NCI-H1436 treated with DMSO at 0.1 percent for 48 hours (cell line): ENCODE measurements at places on chromosomes 6 and 20.

DNA sequence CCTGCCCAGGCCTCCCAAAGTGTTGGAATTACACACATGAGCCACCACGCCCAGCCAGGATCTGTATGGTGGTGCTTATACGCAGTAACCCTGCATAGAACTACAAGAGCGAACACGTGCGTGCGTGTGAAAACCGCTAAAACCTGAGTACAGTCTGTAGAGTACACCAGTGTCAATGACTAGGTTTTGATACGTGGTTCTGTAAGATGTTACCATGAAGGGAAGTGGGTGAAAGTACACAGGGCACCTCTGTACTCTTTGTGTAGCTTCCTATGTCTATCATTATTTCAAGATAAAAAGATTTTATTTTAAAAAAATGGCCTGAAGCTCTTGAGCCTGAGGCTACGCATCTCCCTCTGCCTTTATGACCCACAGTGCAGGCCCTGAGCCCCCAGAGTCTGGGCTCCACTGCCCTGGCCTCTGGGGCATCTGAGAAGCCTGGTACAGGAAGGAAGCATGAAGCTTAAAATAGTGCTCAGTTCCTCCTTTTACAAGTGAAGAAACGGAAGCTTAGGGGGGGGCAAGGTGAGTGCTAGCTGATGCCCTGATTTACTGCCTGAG lies 21.6 kb downstream of the LY86 start:
- DNase-seq = no peak

- no peak for DNase-seq
Observed at GRCh38 chr6:30227763-30228487, 14.7 kb upstream of the TRIM26 start.

DNA sequence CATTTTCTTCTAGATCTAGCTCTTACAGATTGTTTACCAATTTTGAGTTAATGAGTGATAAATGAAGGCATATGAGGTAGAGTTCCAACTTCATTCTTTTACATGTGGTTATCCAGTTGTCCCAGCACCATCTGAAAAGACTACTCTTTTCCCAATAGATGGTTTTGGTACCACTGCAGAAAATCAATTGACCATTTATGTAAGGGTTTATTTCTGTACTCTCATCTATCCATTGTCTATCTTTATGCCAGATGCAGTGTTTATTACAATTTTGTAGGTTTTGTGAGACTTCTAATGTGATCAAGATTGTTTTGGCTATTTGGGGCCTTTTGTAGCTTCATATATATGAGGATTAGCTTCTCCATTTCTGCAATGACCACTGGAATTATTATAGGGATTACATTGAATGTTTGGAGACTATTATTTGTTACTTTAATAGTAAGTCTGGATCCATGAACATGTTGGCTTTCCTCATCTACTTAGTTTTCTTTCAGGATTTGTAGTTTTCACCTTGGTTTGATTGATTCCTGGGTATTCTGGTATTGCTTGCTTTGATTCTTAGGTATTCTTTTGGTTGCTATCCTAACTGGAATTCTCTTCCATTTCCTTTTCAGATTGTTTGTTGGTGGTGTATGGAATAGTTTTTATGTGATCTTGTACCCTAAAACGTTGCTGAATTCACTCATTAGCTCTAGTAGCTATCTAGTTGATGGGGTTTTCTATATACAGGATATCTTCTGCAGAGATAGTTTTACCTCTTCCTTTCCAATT lies 10.4 kb downstream of the SNRPB start:
- DNase-seq = no peak

- no peak for DNase-seq
Observed at GRCh38 chr6:20719980-20720379, 185.7 kb downstream of the CDKAL1 start.

DNA sequence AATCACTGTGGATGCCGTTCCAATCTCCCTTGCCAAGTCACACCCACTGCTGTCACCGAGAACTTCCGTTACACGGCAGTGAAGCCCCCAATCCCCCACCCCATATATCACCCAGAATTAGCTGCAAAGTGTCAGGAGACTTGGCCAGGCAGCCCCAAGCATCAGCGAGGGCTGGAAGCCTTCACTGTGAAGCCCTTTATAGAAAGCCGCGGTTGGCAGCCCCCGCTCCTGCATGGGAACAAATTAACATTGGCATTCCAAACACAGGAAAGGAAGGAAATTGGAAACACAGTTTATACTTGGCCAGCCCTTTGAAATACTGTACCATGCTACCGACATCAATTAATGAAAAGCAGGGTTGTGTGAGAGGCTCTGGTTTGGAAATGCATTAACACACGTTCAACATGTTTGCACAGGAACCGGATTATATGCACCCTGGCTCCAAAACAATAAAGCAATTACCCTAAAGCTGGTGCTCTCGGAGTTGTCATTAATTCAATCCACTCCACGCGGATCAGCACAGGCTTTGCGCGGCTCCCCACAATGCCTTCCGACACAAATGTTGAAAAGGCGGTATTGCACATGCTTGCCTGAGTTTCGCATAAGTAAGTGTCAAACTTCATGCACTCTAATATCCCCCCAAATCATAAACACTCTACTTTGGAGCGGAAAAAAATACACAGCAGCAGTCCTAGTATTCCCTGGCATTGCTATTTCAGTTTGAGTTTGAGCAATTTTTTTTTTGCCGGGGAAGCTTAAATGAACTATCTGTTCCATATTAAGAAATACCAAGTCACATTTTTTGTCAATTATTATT lies 7.1 kb downstream of the BMP7 start:
- no peak for DNase-seq

- DNase-seq = no peak
Observed at GRCh38 chr6:1672379-1672778, 62.7 kb downstream of the FOXC1 start.

DNA sequence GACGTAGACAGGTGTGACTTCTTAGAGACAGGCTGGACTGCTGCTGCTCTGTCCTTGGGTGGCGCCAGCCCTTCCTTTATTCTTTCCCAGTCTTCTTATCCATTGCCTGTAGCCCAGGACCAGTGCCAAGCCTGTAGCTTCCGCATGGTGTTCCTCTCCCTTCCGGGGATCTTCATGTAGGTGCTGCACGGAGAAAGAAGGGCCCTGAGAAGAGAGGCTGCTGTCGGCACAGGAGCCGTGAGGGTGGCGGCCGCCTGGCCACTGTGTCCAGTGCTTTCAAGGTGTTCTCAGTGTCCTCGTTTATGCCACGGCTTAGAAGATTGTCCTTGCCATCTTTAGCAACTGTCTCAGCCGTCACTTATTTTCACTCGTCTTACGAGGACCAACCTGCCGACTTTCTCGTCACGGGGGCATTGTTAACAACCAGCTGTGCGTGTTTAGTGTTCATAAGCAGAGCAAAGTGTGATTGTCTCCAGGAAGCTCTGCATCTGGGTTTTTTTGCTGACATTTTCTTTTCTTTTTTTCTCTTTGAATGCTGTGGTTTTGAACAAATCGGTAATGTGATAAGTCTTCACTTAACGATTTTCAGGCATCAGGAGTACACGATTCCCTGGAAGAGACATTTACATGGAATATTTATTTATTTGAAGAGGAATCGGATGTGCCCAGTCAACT lies 61.2 kb downstream of the PPP1R14C start:
- no peak for DNase-seq
